ENCODE measurements at places on chromosomes 12 and 14. TPM values are rescaled to one million over a fixed set of nuclear protein-coding genes. Genes with fewer than 3 reads are reported as not detected.

C12orf42 gene
- not detected for total RNA-seq

SLC4A8 gene
- 6.7 TPM for total RNA-seq

GDF3 gene
- not detected for total RNA-seq

TEX52 gene
- total RNA-seq, result not detected

HEATR5A gene
- total RNA-seq, result 48.7 TPM

DEPDC4 gene
- 0.49 TPM for total RNA-seq

CLEC4A gene
- total RNA-seq, result 0.81 TPM

NEMF gene
- total RNA-seq, result 50.4 TPM

CNTN1 gene
- total RNA-seq, result 6.7 TPM

B3GNT4 gene
- total RNA-seq, result not detected

AKAP3 gene
- 2.7 TPM for total RNA-seq

ARHGAP9 gene
- 0.16 TPM for total RNA-seq

PZP gene
- not detected for total RNA-seq

MRPS35 gene
- 31.5 TPM for total RNA-seq

RTL1 gene
- not detected for total RNA-seq

CLEC4C gene
- total RNA-seq, result not detected

C12orf54 gene
- total RNA-seq, result not detected

GPHN gene
- 8.4 TPM for total RNA-seq

CACNA1C gene
- 70.7 TPM for total RNA-seq

RFX4 gene
- not detected for total RNA-seq

B4GALNT1 gene
- total RNA-seq, result 5.7 TPM

LGALS3 gene
- total RNA-seq, result 386 TPM

SLC39A9 gene
- 159 TPM for total RNA-seq

C12orf50 gene
- not detected for total RNA-seq

CBLN3 gene
- 4.4 TPM for total RNA-seq

ANO4 gene
- total RNA-seq, result not detected

TCL1B gene
- not detected for total RNA-seq

SLC8A3 gene
- not detected for total RNA-seq

NEMP1 gene
- total RNA-seq, result 3.9 TPM

Data from hair follicle dermal papilla cell (primary cell).